ENCODE measurements at places on chromosomes 11 and 22. TPM values are rescaled to one million over a fixed set of nuclear protein-coding genes. Genes with fewer than 3 reads are reported as not detected.

DNA sequence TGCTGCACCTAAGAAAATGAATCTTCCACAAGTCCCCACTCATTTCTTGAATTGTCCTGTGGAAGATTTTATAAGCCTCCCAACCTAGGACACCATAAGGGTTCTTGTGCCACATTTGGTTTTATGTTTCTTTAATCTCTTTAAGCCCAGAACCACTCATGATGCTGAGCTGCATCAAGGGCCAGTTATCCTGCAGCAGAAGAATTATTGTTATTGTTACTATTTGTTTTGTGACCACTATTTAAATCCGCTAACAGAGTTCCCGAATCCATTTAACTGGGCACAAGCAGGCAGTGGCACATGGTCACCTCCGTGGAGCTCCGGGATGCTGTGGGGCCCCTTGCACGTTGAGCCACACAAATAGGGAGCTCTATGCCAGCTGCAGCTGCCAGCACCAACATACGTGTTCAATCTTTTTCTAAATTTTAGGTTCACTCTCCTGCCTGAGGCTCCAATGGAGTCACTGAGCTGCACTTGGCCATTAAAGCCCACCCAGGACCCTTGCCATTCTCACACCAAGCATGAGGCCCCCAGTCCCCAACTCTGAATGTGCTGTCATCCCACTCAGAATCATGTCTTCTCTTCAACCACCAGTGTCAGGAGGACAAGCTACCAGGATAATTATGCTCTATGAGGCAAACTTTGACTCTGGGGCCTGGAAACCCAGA is 60.6 kb downstream of the DGCR2 start:
- DNase-seq, result no peak

GRCh38 chr22:37753746-37754145 is 54.0 kb upstream of the GCAT start:
- no peak for DNase-seq

DNA sequence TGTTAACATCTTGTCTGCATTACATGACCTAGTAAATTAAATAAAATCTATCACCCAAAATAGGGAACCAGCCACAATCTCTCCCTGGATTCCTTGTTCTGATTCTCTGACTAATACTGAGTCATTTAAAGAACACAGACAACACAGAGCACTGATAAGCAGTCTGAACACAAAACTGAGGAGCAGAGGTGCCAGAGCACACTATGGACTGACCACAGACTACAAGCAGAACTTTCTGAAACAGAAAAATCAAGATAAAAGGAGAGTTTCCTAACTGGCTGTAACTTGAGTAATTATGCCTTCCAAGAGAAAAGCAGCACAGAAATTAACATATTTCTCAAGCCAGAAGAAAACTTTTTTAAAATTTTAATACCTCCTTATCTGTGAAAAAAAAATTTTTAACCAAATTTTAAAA is 128.8 kb downstream of the SGSM3 start:
- no peak for DNase-seq

DSCAML1 gene
- 0.20 TPM for total RNA-seq

- no peak for DNase-seq
Measured at GRCh38 chr22:30562366-30562765, 12.1 kb downstream of the GAL3ST1 start.

GRCh38 chr11:89321401-89321800 is 143.7 kb downstream of the TYR start:
- no peak for DNase-seq

CHST1 gene
- 1.5 TPM for total RNA-seq

DNA sequence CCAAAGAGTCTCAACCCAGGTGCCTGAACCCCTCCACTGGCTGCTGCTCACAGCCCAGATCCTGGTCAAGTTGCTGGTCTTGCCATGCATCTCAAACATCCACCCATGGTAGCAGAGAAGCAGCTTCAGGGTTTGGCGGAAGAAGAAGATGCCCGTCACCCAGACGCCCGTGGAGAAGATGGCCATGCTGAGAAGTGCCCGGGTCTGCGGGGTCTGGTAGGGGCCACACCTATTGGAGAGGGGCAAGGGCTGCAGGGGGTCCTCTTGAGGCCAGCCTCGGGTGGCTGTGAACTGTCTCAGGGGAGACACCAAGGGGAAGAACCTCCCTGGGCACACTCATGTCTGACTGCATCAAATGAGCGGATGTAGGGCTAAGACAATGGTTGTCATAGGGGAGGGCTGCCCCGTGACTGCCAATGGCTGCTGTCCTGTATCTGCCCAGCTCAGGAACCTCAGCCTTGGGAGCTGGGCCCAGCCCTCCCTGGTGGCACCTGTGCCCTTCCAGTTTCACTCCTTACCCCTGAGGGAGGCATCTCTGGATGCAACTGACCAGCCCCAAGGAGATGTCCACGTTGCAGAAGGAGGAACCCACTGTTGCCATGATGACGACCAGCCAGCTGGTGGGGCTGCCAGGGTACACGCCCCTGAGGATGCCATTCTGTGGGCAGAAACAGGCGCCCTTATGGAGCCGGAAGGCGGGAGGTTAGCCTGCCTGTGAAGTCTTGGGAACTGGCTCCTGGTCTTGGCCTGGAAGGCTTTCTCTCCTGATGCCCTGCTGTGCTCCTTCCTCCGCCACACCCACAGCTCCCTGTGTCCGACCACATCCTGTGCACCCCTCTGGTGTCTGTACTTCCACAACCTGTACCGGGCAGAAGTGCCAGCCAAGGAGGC is 1.2 kb downstream of the CPT1B start:
- no peak for DNase-seq

GRCh38 chr22:33028234-33028633 is 29.9 kb downstream of the SYN3 start:
- no peak for DNase-seq

MAP6 gene
- total RNA-seq, result 16.3 TPM

DNA sequence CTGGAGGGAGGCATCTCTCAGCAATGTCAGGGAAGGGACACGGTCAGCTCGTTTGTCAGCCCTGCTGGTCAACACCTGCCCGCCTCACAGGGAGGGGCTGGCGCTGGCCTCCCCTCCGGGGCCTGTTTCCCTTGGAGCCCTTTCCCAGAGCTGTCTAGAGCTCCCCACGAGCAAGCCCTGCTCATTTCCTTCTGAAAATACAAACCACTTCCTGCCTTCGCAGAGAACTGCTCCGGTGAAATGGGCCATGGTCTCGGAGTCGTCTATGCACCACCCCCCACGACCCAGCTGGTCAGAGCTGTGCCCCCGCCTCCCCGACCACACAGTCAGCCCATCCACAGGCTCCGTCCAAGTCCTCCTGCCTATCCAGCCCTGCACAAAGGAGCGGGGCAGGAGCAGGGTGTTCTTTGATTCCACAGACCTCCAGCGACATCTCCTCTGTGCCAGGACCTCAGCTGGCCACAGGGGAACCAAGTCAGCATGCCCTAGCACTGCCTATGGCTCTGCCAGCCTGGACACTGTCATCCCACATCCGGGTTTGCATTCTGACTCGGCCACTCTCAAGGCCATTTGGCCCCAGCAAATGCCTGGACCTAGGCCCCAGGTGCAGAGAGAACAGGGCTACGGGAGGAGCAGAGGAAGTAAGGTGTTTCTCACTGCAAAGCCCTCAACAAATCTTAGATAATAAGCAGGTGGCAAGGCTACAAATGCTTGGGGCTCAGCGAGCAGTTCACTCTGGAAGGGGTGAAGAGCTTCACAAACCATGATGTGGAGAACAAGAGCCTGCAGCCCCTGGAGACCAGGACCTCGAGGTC is 82.1 kb upstream of the WNT11 start:
- no peak for DNase-seq

GRCh38 chr11:132981131-132981956 is 551.0 kb downstream of the OPCML start:
- no peak for DNase-seq

GRCh38 chr22:19886605-19887255 is 32.1 kb upstream of the GNB1L start:
- DNase-seq, result no peak

LRRC75B gene
- 55.7 TPM for total RNA-seq

TCN2 gene
- total RNA-seq, result 39.0 TPM

- DNase-seq, result no peak
Measured at GRCh38 chr22:40727070-40727963, 48.0 kb downstream of the MCHR1 start.

- no peak for DNase-seq
Measured at GRCh38 chr11:59263225-59263894, 50.6 kb upstream of the MPEG1 start.

DNA sequence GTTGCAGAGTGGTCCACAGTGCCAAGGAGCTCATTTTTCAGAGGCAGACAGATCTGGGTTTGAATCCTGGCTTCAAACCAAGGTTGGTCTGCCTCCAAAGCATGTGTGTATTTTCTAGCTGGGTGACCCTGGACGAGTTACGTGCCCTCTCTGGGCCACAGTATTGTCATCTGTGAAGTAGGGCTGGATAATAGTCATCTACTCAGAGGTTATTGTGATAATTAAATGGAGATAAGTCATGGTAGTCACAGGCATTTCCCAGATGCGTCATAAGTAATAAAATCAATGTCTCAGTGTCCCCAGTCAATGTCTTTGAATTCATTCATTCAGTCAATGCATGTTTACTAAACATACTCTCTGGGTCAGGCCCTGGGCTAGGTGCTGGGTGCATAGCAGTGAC is 8.6 kb downstream of the OMP start:
- DNase-seq, result no peak

PIH1D2 gene
- 2.2 TPM for total RNA-seq

TRIM44 gene
- total RNA-seq, result 22.3 TPM

ATP6V1E1 gene
- total RNA-seq, result 94.3 TPM

- DNase-seq, result no peak
Measured at GRCh38 chr11:93652161-93652597, 9.3 kb upstream of the CEP295 start.
